ENCODE measurements at places on chromosomes 5 and 9.

DNA sequence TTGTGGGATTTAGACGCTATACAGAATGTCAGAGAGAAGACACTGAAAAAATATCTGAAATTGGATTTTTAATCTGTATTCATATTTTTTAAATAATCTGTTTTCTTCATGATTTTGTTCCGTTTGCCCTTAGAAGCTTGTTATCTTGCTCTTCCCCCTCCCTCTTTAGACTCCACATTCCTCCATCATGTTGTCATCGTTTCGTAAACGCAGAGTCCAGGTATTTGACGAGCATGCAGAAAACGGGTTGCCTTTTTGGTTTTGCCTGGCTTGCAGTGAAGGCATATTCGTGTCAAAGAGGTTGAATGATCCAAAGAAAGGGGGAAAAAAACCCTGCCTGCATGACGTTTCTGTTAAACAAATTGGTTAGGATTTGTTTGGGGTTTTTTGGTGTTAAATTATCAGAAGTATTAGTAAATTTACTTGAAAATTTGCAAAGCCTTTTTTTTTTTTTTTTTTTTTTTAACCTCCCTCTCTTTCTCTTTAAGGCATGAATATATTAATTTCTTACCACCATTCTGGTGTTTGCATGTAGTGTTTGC lies 2.9 kb downstream of the SPTAN1 start:
- no peak for DNase-seq

DNA sequence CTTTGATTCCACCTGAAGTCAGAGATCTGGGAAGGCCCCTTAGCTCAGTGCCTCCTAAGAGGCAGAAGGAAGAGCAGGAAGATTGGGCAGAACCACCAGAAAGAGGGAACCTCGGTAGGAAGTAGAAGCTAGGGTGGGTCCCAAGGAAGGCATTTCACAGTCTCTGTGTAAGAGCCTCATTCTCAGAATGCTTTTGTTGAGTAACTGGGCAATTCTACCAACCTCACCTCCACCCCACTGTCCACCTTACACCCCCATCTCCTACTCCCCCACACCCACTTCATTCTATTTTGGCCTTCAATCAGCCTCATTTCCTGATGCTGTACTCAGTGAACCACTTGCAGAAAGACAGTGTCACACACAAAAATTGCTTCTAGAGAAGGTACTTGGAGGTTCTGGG lies 3.5 kb downstream of the HBEGF start:
- DNase-seq: no peak

DNA sequence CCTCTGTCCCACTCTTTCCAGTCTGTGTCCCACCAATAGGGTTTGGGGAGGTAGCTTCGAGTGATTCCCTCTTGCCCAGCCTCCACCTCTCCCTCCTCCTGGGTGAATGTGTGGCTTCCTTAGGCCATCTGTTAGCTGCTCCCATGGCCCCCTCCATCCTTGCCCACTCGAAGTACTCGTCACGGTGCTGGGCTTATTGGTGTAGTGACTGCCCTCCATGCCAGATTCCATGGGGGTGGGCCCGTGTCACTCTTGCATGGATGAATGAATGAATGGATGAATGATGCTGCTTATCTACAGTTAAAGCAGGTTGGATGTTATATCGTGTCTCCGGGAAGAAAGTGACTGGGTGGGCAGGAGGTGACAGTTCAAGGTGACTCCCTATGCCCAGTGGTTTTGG lies 19.1 kb downstream of the HMCN2 start:
- DNase-seq: no peak

DNA sequence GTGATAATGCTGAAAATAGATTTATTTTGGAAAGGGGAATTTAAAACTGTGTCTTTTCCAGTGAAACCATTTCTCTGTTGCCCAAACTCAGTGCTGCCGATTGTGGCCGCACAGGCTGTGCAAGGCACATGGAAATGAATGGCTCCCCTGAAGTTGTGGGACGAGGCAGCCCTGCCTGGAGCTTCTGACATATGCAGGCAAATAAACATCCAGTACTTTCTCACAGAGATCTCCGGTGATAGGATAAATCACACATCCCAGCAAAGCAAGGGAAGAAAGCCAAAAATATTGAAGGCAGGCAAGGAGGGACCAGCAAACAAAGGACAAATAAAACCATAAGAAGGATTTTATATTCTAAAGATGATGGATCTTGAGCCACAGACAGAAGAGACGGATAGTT lies 464.5 kb downstream of the MTRR start:
- no peak for DNase-seq

DNA sequence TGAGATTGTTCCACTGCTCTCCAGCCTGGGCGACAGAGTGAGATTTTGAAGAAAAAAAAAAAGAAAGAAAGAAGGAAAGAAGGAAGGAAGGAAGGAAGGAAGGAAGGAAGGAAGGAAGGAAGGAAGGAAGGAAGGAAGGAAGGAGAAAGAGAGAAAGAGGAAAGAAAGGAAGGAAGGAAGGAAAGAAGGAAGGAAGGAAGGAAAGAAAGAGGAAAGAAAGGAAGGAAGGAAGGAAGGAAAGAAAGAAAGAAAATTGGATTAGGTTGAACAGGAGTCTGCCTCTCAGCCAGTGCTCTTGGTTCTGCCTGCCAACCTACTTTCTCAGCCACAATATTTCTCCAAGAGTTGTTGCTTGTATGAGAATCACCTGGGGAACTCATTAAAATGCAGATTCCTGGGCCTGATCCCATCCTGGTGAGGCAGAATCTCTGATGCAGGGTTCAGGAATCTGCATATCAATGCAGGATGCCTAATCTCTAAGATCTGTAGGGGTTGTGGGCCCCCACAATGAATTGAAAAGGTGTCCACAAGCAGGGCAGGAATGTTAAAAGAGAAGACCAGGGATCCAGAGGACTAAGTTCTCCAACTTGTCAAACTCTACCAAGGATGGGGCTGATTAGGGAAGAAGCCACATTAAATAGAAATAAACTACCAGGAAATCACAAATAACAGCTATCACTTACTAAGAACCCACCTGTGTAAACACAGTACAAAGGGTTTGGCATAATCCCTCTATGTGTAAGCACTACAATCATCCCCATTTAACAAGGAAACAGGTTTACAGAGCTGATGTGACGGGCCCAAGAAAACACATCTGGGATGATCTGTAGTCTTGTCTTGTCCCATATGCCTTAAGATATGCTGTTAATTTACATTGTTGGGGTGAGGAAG lies 23.4 kb upstream of the GALNT10 start:
- no peak for DNase-seq

DNA sequence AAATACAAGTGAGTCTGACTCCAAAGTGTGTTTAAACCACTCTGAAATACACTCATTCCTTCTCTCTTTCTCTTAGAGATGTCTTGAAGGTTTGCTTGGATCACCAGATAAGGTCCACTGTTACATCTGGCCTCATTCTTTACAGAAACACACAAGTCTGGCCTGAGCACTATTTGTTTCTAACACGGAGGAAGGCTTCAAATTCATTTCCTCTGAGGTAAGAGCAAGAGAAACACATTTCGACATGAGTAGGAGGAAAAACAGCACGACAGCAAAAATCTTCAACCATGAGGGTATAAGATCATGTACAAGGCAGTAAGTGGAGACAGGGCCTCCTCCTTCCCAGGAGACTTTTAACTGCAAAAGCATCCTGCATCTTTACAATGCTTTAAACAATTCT lies 8.0 kb downstream of the SIL1 start:
- DNase-seq: no peak

DNA sequence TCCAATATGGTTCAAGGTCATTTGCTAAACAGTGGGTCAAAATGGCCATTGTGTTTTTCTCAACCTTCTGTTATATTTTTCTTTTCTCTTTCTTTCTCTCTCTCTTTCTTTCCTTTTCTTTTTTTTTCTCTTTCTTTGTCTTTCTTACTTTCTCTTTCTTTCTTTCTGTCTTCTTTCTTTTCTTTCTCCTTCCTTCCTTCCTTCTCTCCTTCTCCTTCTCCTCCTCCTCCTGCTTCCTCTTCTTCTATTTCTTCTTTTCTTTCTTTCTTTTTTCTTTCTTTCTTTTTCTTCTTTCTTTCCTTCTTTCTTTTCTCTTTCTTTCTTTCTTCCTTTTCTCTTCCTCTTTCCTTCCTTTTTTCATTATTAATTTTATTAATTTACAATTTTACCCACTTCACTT lies 619.5 kb downstream of the IRX1 start:
- no peak for DNase-seq

DNA sequence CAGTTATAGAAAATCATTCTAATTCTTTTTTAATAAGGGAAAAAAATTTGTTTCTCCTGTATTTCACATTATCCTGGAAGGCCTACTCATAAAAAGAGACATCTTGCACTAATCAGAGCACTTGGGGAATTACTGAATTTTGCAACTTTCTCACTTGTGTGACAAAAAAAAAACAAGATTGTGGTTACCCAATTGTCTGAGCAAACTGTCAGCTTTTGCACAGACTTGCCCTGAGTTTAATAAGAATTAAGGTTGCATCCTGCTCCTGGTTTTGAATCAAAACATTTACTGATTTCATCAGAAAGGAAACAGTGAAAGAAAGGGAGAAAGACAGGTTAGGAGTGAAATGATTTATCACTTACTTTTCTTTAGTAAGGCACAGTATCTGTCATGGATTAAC lies 10.6 kb upstream of the SH3RF2 start:
- no peak for DNase-seq

- no peak for DNase-seq
Measured at GRCh38 chr9:76846297-76846696, 59.6 kb downstream of the PRUNE2 start.

GRCh38 chr5:92713335-92713743 lies 867.7 kb downstream of the NR2F1-AS1 start:
- DNase-seq: no peak

DNA sequence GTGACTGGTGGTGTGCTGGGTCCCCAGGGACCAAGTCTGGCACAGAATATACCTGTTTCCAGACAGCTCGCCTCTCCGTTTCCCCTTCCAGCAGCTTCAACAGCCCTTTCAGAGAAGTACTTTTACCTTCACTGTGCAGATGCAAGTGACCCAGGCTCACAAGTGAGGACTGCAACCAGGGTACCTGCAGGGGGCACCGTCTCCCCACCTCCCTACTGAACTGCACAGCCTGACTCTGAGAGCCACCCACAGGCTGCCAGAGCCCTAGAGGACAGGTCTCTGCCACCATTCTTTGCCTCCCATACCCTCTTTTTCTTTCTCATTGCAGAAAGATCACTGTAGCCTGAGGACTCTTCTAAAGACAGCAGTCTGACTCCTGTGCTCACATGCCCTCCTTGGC lies 15.4 kb downstream of the IL9 start:
- no peak for DNase-seq

GRCh38 chr9:18747595-18747994 lies 273.6 kb downstream of the ADAMTSL1 start:
- no peak for DNase-seq

GRCh38 chr5:37316027-37316426 lies 54.9 kb downstream of the NUP155 start:
- DNase-seq: no peak

- no peak for DNase-seq
Measured at GRCh38 chr9:14131356-14132088, 182.4 kb downstream of the NFIB start.

GRCh38 chr9:135139366-135139959 lies 52.0 kb downstream of the OLFM1 start:
- DNase-seq: no peak

- DNase-seq: no peak
Measured at GRCh38 chr5:156815988-156816599, 34.0 kb upstream of the PPP1R2B start.

GRCh38 chr5:53924392-53924791 lies 364.0 kb downstream of the NDUFS4 start:
- DNase-seq: no peak

Measured in NCI-H446 treated with DMSO at 0.1 percent for 48 hours (cell line).